Right atrium auricular region (tissue), 2 donors: ENCODE measurements at places on chromosomes 3 and 15.

- H3K4me1 ChIP-seq, result no peaks in the 10 kb centered on the region
- no peaks in the 10 kb centered on the region for H3K27me3 ChIP-seq
- H3K4me3 ChIP-seq, result no peak overlapping the region
- no peak overlapping the region for H3K27ac ChIP-seq
- no peaks in the 10 kb centered on the region for H3K36me3 ChIP-seq
Measured at GRCh38 chr3:153752405-153753027, 368.7 kb upstream of the ARHGEF26 start.

DNA sequence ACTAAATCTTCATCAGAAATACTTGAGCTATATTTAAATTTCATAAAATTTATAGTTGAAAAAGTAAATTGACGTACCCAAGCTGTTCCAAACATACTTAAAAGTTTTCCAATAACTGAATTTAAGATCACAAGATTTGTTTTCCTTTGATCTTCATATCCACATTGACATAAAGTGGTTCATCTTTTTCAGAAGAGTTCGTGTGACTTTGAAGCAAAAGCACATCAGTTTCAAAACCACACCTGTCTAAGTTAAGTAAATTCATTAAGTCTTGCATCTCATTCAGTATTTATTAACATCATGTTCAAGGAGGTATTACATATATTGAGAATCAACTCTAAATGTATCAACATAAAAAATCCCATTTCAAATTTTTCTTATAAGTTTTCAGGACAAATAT lies 79.5 kb downstream of the BFSP2 start:
- H3K4me3 ChIP-seq, result no peak overlapping the region
- H3K27ac ChIP-seq, result no peak overlapping the region
- H3K27me3 ChIP-seq, result no peaks in the 10 kb centered on the region
- H3K36me3 ChIP-seq, result no peaks in the 10 kb centered on the region
- H3K4me1 ChIP-seq, result peaks cover 10% of the 10 kb centered on the region

DNA sequence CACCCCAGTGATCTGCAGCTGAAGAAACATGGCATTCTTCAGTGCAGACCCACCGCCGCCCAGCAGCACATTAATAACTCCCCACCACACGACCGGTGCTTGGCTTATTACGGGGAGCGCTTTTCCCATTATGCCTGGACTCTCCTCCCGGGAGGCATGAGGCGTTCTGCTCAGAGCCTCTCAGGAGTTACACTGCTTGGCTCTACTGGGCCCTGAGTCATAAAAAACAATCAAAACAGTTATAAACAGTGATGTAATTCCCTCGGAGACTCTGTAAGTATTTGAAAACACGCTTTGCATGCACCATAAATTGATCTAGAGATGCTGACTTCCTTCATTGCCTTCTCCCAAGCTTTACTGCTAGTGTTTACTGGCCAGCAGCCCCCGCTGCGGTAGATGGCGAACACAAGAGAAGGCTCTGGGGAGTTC lies 77.1 kb upstream of the SNRPA1 start:
- H3K36me3 ChIP-seq, result no peaks in the 10 kb centered on the region
- DNase-seq, result no peak
- no peak overlapping the region for H3K27ac ChIP-seq
- no peaks in the 10 kb centered on the region for H3K4me1 ChIP-seq
- H3K27me3 ChIP-seq, result no peaks in the 10 kb centered on the region
- H3K4me3 ChIP-seq, result no peak overlapping the region

DNA sequence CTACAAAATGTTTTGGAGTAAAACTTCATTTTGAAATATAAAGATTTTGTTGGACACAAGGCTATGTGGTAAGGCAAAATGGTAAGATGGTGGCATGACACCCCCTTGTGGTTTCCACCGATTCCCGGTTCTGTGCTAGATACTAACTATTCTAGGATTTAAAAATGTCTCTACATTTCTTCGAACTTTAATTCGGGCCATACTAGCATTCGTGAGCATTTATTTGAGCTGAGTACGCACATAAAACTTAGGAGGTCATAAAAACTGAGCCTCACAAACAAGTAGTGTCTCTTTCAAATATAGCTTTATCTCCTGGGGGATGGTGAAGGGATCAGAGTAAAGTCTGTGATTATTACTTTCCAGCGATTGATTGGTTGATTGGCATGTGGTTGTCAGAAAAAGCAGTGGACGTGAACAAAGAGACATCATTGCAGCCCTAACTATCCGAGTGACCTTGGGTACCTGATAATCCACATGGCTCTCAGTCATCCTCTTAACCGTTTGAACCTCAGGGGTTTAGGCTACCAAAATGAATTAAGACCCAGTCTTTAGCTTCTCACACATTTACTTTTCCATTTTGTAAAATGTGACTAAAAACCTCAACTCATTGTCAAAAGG lies 1.1 kb upstream of the ZNF639 start:
- H3K36me3 ChIP-seq, result peaks cover 11% of the 10 kb centered on the region
- H3K27me3 ChIP-seq, result no peaks in the 10 kb centered on the region
- DNase-seq, result no peak

GRCh38 chr15:89646416-89647141 lies 8.7 kb downstream of the KIF7 start:
- H3K27me3 ChIP-seq, result no peaks in the 10 kb centered on the region
- DNase-seq, result no peak
- H3K36me3 ChIP-seq, result no peaks in the 10 kb centered on the region
- no peak overlapping the region for H3K4me3 ChIP-seq
- H3K27ac ChIP-seq, result no peak overlapping the region

- H3K27me3 ChIP-seq, result no peaks in the 10 kb centered on the region
- H3K4me3 ChIP-seq, result no peak overlapping the region
- DNase-seq, result no peak
- H3K4me1 ChIP-seq, result no peaks in the 10 kb centered on the region
Measured at GRCh38 chr3:178517665-178518334, 18.4 kb upstream of the KCNMB2 start.

- no peaks in the 10 kb centered on the region for H3K36me3 ChIP-seq
- H3K4me1 ChIP-seq, result no peaks in the 10 kb centered on the region
Measured at GRCh38 chr3:98343647-98344507, 9.8 kb upstream of the OR5K4 start.

DNA sequence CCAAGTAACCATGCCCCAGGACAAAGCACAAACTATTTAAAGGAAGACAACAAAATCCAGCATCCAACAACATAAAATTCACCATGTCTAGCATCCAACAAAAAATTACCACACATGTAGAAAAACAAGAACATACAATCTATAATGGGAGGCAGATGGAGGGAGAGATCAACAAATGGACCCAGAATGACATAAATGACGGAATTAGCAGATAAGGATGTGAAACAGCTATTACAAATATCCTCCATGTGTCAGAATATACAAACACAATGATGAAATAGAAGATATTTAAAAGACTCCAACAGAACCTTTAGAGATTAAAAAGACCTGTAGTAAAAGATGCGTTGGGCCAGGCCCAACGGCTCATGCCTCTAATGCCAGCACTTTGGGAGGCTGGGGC lies 10.8 kb downstream of the LYSMD4 start:
- H3K4me1 ChIP-seq, result no peaks in the 10 kb centered on the region
- H3K27ac ChIP-seq, result no peak overlapping the region
- H3K27me3 ChIP-seq, result no peaks in the 10 kb centered on the region
- DNase-seq, result no peak
